ENCODE measurements at places on chromosomes 2 and 18.
A peak's percentile ranks its signal among the peaks of the same experiment; 100 is the strongest.

GRCh38 chr2:188852772-188853171 lies 121.4 kb upstream of the COL3A1 start:
- DNase-seq = no peak

- no peak for DNase-seq
Observed at GRCh38 chr2:222878301-222878876, 17.6 kb downstream of the ACSL3 start.

GRCh38 chr2:149994057-149994728 lies 406.6 kb upstream of the MMADHC start:
- DNase-seq = peak; percentile 1

DNA sequence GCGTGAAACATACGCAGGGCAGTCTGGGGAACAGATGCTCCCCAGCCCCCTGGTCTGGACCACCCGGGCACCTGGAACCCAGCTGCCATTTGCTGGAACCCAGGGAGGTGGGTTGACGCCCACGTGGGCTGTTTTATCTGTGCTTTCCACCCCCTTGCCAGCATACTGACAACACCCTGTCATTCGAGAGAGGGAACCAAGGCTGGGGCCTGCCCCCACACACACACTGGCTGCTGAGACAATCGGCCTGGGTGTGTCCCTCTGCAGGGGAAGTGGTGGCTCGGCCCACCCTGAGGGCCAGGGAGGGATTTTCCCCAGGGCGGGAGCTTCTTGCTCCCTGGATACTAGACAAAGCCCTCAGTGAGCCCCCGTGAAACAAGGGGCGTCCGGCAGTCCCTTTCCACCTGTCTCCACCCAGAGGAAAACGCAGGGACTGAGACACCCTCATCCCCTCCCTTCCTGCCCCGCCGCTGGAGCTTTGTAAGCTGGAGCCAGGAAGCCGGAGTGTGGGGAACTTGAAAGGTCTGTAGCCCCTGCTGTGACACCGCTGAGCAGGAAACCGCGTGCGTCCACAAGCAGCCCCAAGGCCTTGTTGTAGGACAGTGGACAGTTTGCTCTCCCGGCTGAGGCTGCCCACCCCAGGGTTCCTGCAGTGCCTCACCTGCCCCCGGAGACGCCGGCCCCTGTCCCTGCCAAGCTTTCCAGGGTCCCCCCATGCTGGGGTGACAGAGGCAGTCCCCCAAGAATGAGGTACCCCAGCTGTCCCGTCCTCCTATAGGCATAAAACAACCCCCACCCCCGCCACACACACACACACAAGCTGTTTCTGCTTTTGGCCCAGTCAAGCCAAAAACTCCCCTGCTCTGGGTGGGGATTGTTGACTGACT lies 14.1 kb upstream of the KLF11 start:
- no peak for DNase-seq

DNA sequence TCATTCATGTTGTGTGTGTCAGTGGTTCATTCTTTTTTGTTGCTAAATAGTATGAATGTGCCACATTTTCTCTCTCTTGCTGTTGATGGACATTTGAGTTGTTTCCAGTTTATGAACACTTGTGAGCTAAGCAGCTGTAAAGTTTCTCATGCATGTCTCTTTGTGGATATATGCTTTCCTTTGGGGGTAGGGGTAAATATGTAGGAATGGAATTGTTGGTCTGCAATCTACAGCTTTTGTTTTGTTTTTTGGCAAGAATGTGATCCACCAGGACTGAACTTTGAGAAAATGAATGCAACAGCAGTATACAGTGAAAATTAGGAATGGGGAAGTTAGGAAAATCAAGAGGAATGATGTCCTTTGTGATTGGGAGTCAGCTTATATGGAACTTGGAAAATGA lies 226.3 kb downstream of the CDCA7 start:
- no peak for DNase-seq

DNA sequence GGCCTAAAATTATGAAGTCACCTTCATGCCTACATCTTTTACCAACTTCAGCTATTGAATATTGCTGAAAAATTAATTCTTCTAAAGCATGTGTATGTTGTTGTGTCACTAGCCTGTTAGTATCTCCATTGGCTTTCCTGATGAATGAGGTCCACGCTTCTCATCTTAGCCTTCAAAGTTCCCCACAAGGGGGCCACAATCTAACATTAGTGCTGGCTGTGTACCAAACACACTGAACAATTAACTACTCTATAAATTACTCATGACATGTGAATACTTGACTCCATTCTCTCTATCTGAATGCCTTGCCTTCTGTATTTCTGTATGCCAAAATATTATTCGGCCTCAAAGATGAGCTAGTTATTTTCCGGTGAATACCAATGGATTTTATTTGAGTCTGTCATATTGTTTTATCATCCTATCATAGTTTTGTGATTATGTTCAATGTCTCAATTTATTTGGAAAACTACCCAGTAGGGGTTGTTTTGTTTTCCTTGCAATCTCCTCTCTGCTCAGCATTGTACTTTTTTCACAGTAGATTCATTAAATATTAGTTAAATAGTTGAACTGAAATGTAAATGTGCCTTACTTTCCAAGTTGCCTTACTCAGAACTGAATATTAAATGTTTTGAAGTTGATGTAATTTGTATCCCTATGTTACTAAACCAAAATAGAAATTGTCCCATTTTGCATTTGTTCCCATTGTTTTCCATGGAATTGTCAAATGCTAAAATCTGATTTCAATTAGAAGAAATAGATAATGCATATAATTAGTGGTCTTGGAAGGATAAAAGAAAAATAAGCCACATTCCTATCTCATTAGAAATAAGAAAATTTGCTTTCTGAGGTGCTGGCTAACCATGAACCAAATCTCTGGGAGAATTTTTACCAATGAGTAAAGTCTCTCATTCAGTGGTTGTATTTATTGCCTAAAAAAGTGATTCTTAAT lies 208.4 kb upstream of the COL3A1 start:
- DNase-seq = no peak

GRCh38 chr2:41024816-41025215 lies 572.9 kb upstream of the SLC8A1 start:
- DNase-seq = no peak

DNA sequence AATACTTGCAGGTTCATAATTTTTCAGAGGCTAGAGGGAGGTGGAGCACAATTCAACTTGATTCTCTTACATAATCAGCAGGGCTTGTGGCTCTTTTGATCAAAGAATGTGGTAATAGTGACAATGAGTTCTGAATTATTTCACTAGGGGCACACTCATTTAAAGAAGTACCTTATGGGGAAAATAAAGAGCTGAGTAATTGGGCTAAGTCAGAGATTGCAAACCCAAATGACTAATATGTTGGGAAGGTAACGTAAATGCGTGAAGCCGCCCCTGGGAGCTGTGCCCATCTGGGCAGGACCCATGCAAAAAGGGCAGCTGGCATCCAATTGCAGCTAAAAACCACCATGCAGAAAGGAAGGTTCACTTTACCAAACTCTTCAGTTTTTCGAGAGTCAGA lies 35.3 kb downstream of the NCKAP5 start:
- no peak for DNase-seq

GRCh38 chr2:213021971-213022899 lies 129.2 kb downstream of the IKZF2 start:
- DNase-seq = no peak

DNA sequence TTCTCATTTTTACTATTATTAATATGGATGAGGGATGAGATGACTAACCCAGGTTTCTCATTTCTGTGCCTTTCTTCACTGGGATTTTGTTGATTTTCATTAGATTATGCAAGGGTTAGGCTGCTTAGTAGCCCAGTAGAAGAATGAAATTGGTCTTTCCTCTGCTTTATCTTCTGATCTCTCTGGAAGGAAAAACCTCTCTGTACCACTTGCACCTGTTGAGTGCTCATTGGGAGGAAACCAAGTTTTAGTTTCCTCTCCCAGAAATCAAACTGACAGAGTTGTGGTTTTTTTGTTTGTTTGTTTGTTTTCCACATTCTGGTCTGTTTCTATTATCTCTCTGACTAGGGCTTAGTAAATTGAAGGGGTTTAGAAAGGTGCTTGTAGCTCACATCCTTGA lies 60.8 kb downstream of the KIAA1328 start:
- no peak for DNase-seq

DNA sequence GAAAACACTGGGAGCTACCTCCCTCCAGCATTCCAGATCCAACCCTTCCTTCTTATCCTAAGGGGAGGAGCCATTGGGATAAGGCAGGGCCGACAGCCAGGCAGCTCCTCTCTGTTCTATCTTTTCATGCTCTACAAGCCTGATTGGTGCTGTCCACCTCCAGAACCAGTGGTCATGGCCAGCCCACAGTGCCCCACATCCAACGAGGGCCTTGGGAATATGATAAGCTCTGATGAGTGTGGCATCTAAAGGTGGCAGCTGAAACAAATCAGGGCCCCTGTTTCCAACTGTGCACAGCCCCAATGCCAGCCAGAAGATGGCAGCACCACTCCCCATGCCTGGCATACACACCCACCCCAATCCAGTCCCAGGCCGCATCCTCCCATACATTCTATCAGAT lies 329.3 kb downstream of the C1D start:
- DNase-seq = no peak

DNA sequence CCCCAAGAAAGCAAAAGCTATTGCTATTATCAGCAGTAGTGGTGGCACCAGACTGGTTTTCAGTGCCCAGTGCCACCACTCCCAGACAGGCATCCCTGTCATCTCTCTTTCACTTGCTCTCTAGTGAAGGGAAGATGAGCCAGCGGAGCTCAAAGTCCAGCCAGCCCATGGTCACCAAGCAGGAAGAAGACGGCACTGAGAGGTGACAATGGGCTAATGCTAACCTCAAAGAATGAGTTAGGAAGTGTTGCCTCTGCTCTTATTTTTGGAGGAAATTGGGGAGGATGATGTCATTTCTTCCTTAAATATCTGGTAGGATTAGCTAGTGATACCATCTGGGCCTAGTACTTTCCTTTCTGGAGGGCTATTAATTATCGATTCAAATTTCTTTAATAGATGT lies 1.7 kb downstream of the SP140 start:
- no peak for DNase-seq

- no peak for DNase-seq
Observed at GRCh38 chr18:63741769-63742168, 33.4 kb upstream of the SERPINB7 start.

GRCh38 chr18:74373428-74373827 lies 57.8 kb downstream of the C18orf63 start:
- no peak for DNase-seq

DNA sequence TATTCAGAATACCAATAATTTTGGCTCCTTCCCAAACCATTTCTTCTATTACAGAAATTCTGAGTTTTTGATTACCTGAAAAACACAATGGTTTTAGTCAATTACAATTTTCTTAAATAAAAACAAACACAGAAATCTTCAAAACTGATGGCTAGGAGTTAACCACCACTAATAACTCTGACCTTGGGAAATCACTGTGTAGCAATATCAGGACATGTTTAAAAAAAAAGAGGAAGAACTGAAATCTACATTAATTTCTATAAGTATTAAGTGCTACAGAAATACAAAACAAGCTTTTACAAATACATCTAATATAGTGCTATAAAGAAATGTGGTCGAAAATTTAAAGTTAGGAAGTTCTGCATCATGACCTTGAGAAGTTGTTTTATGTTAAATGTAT lies 14.9 kb downstream of the L3MBTL4 start:
- DNase-seq = no peak

GRCh38 chr2:168583064-168583709 lies 127.1 kb downstream of the CERS6 start:
- no peak for DNase-seq

GRCh38 chr18:56505971-56506370 lies 132.4 kb downstream of the TXNL1 start:
- DNase-seq = no peak

DNA sequence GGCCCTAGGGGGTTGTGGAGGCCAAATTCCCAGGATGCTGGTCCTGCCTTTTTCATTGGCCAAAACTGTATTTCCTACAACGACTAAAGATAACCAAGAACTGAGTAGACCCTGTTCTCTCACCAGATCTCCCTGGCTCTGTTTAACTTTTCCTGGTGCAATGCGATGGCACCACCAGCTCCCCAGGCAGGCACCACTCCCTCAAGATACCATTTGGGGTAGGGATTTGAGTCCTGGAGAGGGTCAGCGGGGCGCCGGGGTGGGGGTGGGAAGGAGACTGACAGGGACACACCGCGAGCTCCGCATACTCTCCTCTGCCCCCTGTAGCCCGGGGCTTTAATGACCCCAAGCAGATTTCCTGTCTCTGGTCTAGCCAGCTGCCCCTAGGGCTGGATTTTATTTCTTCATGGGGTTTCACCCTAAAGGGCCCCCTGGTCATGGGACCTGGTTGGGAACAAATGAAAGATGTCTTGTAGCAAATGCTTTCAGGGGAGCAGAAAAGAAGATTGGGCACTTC lies 7.3 kb downstream of the SIX2 start:
- no peak for DNase-seq

DNA sequence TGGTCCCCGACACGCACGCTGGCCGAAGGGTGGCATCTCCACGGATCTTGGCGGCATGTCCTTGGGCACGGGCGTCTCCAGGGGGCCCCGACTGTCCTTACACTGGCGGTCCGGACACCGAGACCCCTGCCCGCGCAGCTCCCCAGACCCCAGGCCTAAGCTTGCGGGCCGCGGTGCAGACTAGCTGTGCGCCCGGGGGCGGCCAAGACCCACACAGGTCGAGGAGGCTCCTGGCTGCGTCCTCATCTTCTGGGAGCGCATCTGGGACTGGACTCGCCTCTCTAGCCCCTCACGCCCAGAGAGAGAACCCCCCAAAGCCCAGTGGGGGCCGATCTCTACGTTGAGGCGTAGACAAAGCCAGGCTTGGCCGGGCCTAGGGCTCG lies 475 bp upstream of the TWIST2 start:
- no peak for DNase-seq

DNA sequence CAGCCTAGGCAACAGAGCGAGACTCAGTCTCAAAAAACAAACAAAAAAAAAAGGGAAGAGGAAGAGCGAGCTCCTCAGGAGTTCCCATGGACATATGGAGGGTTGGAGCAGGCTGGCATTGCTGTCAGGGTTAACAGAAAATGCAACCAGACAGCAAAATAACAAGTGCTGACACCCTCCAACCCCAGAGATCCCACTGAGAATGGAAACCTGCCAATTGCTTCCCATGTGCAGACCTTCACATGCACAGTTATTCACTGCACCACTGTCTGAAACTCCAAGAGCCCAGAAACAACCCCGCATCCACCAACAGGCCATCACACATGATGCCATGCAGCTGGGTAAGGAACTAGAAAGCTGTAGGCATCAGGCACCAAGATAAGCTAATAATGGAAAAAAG lies 43.5 kb downstream of the TFCP2L1 start:
- DNase-seq = no peak

GRCh38 chr2:101805152-101806088 lies 107.9 kb downstream of the MAP4K4 start:
- DNase-seq = no peak

- DNase-seq = no peak
Observed at GRCh38 chr18:36814994-36815393, 13.8 kb downstream of the TPGS2 start.

- DNase-seq = no peak
Observed at GRCh38 chr2:2902547-2903281, 474.9 kb downstream of the EIPR1 start.

GRCh38 chr2:8860239-8860638 lies 22.8 kb upstream of the KIDINS220 start:
- DNase-seq = no peak

DNA sequence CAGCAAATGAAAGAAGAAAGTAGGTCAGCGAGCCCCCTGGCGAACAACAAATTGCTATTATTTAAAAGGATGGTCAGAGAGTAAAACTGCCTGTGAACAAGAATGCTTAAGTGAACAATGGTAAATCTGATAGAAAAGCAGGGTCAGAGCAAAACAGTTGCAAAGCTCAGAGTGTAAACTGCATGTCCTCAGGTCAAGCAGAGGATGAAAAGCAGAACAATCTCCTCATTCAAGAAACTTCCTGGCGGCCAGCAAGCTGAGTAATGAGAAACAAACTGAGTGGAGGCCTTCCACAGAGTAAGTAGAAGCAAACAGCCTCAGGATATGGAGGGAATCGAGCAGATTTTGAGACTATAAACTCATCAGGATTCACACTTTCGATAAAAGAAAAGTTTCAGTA lies 117.9 kb downstream of the PPP1R1C start:
- DNase-seq = no peak

All from esophagus squamous epithelium (tissue), 5 donors.